ENCODE measurements at places on chromosomes 3 and 15.

DNA sequence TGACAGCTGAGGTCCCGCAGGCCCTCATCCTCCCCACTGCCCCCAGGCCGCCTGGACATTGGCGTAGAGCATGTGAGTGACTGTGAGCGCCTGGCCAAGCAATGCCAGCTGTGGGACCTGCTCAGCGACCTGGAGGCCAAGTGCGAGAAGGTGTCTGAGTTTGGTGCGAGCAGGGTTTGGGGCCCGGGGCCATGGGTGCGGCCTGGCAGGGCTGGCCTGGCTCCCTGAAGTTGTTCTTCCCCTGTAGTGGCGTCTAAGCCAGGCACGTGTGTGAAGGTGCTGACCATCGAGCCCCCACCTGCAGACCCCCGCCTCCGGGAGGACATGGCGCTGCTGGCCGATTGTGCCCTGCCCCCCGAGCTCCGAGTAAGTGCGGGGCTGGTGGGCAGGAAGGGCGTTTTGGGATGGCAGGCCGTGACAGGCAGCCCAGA is 4.2 kb downstream of the ABTB1 start:
- DNase-seq: no peak

DNA sequence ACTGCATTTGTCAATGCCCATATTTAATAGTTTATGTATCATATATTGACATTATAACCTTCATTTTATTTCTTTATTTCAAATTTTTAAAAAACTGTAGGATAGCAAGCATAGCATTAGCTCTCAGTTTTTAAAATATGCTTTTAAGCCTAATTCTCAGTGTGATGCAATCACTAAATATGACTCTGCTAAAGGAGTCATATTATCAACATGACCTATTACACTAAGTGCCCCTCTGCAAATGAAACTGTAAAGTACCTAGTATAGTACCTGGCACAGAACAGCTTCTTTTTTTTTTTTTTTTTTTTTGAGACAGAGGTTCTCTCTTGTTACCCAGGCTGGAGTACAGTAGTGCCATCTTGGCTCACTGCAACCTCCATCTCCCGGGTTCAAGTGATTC is 179.4 kb upstream of the CGNL1 start:
- no peak for DNase-seq

DNA sequence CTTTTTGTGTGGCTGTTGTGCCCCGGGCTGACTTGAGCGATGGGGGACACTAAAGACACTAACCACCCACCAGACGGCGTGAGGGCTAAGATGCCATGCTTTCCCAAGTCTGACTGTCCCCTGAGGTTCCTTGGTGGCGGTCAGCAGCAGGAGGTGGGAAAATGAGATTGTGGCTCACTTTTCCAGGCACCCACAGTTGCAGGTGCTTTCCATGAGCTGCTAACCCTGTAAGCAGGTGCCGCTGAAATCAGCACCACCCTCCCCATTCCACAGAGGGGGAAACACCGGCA is 17.7 kb downstream of the PRR23E start:
- no peak for DNase-seq

DNA sequence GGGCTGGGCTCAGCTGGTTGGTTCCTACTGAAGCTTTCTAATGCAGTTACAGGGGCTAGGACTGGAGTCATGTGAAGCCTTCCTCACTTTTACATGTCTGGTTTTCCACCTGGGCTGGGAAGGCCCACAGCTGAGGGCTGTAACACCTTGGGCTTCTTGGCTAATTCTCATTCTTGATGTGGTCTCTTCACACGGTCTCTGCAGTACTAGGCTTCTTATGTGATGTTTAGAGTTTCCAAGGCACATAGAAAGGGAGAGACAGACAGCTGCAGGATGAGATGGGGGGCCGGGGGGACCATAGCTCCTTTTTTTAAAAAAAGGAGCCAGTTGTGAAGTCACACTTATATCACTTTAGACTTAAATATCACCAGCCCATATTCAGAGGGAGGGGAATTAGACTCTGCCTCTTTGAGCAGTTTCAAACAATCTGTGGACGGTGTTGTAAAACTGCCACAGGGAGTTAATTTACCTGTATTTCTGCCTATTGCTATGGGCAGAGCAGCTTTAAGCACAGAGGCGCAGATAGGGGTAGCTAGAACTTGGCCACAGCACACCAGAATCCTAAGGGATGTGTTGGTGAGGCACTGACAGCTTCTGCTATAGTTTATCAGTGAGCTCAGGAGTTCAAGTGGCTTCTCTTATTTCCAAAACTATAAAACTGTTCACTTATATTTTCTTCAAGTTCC is 46.7 kb downstream of the NKIRAS1 start:
- no peak for DNase-seq

DNA sequence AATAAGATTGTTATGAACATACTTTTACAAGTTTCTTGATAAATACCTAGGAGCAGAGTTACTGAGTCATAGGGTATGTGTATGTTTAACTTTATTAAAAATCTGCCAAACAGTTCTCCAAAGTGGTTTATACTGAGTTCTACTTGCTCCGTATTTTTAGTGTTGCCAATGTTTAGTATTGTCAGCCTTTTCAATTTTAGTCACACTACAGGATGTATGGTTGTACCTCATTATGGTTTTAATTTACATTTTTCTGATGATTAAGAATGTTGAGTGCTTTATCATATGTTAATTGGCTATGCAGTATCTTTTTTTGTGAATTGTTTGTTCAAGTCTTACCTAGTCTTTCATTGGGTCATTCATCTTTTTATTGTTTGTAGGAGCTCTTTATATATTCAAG is 4.3 kb downstream of the TMOD3 start:
- no peak for DNase-seq

- DNase-seq: peak; percentile 24
These were observed 439 bp downstream of the CTXND1 start for GRCh38 chr15:80251428-80252120.

DNA sequence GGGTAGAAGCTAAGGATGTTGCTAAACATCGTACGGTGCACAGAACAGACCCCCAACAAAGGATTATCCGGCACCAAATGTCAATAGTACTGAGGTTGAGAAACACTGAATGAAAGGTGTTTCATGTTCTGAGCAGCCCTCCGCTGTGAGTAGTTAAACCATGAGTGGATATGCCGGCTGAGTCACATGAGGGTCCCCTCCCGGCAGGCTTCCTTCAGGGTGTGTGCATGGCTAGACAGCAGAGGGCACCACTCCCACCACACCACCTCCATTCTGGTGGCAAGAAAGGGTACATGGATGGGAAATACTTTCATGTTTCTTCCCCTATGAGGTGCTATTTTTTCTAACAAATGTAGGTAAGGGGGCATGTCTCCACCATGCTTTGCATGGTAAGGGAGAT is 128.3 kb upstream of the SEMA6D start:
- DNase-seq: no peak

GRCh38 chr3:37163262-37164015 is 10.9 kb downstream of the LRRFIP2 start:
- DNase-seq: no peak

DNA sequence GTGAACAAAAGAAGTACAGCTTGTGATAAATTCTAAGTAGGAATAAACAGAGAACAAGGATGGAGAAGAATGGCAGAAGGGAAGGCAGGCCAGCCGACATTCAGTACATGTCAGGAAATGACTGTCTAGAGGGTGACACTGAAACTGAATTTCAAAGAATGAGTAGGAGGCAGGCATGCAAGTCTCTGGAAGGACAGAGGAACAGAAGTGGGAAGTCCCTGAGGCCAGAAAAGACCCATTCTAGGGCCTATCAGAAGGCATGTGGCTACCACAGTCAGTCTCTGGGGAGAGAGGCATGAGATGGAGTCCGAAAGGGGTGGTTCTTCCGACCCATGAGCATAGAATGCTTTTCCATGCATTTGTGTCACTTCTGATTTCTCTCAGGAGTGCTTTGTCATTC is 243.5 kb upstream of the UBE2E2 start:
- DNase-seq: no peak

DNA sequence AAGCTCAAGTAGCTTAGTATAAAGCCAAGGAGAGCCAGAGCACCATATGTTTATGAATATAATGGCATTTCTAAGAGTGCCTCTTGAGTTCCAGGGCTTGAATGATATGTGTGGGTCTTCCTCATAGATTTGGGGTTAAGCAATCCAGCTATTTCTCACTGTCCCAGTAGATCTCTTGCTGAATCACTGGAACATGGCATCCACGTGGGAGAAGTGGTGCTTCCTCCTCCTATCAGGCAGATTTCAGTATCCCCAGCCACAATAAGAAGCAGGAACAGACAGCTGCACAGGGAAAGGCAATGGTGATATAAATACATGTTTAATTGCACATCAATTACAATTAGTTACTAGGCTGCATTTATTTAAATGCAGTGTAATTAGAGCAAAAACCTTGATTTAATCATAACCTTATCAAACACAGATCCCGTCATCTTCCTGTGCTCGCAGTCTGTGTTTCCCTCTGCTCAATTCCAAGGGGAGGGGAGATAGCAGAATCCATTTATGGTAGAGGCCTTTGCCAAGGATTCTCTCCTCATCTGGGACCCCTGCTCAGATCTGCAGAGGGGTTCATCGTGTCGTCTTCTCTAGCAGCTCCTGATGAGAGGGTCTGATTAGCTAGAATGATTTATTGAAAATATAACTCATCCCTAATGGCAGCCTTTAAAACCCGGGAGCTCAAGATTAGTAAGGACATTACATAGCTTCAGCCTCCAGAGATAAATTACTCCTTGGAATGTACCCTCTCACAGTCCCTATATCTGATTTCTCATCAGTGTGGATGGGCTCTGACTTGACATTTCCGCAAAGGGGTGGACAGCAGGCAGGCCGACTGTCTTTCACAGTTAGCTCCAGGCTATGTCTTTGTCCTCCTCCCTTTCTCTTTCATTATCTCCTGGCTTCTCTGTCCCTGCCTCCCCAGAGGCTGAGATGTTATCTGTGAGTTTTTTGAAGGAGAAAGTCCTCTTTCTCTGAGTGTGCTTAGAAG is 775.9 kb downstream of the AGBL1 start:
- no peak for DNase-seq

DNA sequence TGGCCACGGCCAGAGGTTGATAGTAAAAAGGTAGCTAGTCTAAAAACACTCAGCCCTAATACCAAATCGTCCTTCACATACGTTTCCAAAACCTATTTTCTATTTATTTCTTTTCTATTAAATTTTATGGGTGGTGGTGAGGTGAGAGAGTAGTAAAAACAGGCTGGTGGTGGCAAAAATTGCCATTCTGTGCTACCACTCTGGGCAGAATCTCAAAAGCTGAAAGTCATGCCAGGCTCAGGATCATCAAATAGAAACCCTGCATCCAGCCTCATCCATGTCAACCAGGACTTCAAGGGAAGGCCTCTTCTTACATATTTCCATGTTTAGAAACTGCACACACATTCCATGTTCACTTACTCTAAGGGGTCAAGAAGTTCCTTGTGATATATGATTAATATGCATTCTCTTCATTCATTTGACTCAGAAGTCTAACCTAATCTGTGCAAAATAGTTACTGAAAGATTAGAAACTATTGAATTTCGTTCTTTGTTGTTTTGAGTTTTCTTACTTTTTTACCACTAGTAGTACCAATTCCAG is 153.1 kb downstream of the TNIK start:
- no peak for DNase-seq

DNA sequence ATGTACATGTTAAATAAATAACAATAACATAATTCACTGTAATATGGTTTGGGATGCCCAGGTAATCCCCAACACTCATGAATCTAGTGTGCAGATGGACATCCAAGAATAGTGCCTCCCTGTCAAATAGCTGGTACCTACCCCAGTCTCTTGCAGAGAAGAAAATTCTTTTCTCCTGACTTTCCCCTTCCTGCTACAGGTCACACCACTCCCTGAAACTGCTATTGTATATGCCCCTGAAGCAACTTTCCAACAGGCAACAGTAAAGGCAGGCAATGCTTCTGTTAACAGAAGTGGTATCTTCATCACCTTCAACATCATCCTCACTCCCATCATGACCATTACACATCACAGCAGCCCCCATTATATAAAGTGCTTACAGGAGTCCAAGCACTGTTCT is 431.6 kb downstream of the MAGI1 start:
- no peak for DNase-seq

DNA sequence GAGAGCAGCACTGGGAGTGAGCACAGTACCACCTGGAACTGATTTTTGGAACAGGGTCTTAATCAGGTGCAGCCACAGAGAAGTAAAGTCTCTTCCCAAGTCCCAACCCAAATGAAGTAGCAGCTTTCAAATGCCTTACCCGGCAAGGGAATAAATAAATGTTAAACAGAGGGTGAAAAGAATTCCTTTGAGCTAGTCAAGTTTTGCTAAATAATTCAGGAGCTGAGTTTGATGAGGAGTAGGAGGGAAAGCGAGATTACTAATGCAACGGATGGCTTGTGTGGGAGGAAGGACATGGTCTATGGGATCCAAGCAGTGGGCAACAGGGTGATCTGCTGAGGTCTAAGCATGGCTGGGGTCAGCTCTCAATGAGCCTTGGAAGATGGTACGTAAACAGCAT is 204.5 kb upstream of the ST8SIA2 start:
- no peak for DNase-seq

DNA sequence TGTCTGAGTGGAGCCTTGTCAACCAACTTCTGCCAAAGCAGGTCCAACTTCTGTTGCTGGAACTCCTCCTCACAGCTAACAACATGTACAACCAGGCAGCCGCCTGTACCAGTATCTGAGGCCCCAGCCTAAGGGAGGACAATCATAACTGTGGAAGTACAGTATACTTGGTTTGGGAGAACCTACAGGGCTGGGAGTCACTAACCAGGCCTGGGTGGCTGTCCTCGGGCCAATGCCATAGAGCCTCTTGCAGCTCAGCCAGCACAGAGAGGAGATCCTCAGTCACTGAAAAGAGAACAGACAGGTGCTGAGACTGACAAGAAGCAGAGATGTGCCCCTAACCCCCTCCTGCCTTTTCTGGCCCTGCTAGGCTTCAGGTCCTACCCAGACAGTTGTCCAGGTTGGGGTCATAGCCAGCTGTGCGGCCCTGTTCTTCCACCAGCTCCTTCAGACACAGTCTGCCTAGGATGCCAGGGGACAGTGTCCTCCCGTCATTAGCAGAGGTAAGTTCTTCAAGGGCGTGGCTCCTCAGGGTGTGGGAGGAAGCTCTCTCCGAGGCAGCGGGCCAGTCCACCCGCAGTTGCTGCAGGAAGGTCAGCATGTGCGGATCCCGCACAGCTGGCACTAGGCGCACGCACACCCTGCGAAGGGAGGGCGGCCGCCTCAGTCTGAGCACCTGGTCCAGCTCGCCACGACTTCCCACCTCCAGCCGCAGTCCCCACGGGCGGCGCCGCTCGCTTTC is 980 bp downstream of the DALRD3 start:
- DNase-seq: no peak

GRCh38 chr3:5314897-5315296 is 127.4 kb downstream of the EDEM1 start:
- no peak for DNase-seq

DNA sequence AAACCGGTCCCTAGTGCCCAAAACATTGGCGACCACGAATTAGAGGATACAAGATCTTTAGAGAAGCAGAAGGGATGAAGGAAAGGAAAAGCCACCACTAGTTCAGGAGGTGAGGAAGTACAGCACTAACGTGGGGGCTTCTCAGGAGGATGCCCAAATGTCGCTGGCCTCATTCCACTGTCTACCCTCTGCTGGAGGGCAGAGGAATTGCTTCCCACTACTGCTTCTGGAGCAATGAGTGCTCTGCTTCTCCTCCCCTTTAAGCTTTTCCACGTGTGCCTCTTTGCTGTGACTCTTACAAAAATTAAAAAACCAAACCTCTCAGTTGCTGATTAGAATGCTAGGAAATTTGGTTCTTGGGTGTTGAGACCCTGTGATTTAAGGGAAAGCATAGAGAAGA is 281.3 kb downstream of the CLSTN2 start:
- no peak for DNase-seq
